ENCODE measurements at places on chromosomes 6 and 20.

DNA sequence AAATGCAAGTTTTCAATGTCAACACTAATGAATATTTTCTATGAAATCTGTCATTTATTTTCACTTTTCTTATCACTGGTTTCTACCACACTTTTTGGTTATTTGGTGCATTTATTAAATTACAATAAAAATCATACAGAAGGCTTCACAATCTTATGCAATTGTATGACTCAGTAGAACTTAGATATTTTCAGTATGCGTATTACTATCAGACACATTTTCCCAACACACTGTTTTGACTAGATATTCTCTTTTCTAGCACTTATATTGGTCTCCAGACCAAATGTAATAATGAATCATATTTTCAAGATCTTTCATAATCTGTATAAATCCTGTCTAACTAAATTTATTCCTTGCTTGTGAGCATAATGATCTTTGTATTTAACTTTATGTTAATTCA, 74.1 kb downstream of the FAM83B start:
- DNase-seq = no peak

DNA sequence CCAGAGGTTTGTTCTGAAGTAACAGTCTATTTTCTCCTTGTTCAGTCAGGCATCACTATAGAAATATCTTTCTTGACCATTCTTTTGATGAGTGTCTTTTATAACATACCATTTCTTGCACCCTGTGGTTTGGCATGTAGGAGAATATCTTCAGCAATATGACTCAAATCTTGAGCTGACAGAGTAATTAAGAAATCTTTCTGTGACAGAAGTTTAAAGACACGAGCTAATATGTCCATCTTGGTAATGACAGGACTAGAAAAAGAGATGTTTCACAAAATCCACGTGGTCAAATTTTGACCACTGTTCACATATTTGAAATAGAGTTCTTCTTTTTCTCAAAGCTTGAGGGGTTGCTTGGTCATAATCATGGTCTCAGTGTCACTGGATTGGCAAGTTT, 149.9 kb downstream of the MYB start:
- no peak for DNase-seq

DNA sequence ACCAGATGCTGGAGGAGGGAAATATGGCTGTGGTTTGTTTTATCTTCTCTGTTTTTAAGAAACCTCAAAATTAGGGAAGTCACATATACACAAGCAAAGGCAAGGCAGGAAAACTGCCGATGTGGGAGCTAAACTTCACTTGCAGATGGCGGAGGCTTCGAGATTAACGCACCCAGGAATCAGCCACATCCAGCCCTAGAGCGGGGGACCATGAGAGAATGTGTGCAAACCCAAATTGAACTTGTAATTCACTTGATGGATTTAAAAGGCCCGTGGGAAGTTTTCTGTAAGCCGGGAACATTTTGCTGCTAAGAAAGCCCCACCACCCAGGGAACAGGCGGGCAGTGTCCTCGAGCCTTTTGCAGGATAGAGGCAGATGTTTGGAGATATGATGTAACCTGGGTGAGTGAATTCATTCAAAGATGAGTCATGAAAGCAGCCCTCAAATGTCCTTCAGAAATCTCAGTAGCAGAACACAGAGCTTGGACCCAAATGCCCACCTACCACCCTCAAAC, 39.9 kb downstream of the PREX1 start:
- DNase-seq = no peak

DNA sequence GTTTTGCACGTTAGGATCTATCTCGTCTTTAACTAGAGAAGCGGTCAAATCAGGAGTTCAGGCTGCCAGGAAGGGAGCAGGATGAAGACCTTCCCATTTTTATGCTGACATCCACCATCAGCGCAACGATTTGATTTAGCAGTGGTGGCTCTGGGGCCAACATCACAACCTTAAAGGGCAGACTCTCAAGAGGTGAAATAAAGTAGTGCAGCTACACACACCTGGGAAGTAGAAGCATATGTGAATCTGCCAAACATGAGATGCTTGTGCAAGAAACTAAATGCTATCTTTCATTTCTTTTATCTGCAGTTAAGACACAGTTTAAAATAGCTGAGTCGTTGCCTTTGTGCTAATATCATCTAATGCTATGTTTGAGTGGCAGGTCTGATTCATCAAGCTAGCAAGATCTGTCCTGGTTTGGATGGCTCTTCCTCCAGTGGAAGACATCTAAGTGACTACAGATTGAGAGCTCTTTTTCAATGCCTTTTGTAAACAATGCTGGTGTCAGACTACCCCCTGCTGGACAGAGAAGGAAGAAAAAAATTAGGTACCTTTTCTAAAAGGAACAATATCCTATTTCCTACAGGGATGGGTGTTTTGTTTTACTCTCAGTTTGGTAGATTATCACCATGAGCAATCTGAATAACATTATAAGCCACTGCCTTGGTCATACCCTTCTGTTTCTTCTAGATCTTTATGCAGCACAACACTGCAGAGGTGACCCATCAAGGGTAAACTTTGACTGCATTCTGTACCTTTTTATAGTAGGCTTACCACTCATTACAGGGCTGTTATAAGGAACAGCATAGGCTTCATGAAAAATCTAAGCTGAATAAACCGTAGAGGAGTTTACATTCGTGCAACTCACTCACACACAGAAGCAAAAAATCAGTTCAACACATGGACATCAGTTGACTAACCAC, 171.6 kb upstream of the FBXL4 start:
- DNase-seq = peak; percentile 49

DNA sequence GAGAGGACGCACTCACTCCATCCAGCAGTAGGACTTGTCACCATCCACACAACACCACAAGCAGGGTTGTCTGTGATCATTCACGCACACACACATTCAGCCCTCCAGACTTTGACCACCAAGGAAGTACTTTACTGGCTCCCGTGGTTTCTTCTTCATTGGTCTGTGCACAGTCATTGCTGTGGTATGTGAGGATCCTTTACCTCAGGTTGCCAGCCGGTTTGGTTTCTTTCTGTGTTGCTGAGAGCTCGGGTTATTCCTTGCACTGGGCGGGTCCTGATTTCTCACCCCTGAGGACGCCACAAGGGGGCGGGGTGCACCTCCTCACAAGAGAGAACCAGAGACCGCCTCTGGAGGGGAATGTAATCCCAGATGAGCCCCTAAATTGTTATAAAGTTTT, 11.2 kb downstream of the SLC35A1 start:
- DNase-seq = no peak

DNA sequence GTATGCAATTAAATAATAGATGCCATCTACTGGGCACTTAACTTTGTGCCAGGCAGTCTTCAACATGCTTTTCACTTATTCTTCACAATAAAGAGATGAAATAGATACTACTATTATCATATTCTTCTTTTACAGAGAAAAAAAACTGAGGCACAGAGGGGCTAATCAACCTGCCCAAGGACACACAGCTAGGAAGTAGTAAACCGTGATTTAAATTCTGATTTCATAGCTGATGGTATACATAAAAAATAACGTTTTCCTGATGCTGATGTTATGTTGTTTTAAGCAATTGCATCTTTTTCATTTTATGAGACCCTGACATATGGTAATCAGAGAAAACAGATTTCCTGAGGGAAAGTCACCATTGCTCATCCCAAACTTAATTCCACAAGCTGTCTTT, 45.1 kb upstream of the ATXN1 start:
- no peak for DNase-seq

DNA sequence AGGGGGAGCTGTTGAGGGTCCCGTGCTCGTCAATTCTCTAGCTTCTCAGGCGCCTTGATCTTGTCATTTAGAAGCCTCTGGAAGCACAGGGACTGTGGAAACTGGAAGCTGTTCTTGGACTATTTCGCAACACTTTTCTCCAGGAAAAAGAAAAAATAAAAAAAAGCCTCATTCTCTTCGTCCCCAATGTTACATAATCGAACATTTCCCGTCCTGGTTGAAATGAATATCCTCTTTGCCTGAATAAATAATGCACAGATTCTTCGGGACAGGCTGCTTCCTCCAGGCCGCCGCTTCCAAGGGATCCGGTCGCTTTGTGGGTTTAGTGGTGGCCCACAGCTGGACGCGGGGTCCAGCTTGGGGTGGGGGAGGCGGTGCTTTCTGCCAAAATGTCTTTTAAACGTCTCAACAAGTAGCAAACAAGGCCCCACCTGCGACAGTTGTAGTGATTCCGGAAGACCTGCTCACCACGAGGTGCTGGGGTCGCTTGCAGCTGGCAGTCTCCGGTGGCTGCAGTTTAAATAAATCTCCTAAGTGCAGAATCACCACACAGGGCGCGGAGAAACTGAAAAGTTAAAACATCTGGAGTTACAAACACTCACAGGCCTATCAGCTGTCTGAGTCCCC, 125.9 kb upstream of the ESR1 start:
- no peak for DNase-seq

- no peak for DNase-seq
Measured at GRCh38 chr6:112626468-112627082, 279.4 kb downstream of the RFPL4B start.

DNA sequence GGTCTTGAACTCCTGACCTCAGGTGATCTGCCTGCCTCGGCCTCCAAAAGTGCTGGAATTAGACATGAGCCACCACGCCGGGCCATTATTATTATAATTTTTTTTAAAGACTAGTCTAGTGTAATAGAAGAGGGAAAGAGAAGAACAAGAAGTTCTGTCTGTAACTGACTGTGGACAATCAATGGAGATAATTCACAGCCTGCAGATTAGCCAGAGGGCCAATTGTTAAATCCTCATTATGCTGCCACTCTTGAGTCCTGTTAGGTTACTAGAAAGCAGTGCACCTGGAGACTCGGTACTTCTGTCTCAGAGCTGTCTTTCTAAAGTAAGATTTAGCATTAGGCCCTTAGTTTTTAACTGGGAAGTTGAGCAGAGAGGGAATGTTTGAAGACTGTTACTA, 37.5 kb downstream of the CARMIL1 start:
- no peak for DNase-seq

GRCh38 chr6:74606582-74607071, 599.2 kb downstream of the COL12A1 start:
- DNase-seq = no peak

GRCh38 chr6:170174124-170174770, 116.6 kb downstream of the DLL1 start:
- DNase-seq = no peak
